ENCODE measurements at places on chromosomes 4 and X.

DNA sequence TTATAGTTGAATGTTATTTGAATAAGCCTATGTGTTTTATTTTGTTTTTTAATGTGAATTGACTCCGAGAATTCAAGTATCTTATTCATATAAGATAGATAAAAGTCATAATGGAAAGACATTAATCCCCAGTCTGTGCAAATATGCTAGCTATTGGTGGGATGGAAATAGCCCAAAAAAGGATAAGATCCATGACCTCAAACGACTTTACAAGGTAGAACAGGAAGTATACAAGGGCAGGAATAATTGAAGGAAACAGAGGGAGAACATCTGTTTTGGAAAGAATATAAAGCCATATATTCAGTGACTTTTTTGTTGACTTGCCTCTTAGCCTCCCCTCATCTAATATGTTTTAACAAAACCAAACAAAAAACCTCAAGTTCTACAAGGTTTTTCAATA is 9.0 kb downstream of the ABCE1 start:
- no peak for DNase-seq

GRCh38 chr4:32172086-32172485 is 1451.9 kb downstream of the PCDH7 start:
- no peak for DNase-seq

DNA sequence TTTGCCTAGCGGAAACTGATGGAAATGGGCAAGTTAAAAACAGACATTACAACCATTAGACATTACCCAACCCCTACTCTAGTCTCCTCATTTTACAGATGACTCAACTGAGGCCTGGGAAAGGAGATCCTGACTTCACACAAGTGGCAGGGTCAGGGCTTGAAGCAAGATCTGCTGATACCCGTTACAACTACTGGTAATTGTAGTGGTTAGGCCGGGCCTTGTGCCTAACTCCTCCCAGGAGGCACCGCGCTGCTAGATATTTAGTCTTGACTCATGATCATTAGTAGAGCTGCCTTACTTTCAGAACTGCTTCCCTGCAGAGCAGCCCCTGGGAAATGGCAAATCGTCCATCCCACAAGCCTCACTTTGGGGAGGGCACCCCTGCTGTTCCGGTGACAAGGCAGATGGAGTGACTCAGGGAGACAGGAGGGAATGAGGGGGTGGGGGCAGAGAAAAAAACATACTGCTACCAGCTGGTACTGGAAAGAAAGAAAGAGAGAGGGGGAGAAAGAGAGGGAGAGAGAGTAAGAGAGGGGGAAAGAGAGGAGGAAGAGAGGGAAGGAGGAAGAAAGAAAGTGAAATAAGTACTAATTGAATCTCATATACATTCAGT is 12.2 kb downstream of the ARHGEF6 start:
- DNase-seq = peak; percentile 54

- no peak for DNase-seq
These were observed 291.7 kb downstream of the PACRGL start for GRCh38 chr4:20992002-20992401.

DNA sequence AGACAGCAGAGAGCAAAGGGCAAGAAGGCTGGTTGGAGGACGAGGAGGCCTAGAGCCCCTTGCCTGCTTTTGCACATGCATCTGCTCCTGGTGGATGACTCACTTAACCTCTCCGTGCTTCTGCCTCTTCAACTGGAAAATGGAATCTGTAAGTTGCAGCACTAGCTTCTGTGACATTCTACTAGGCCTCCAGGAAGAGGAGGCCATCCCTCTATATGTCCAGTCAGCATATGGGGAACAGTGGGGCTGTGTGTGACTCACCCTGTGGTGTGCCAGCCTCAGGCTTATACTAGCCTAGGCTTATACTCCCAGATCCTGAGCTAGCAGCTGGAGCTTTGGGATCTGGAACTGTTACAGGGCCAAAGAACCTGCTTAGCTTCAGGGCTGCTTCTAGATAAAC is 36.0 kb downstream of the RTL9 start:
- DNase-seq = no peak

GRCh38 chrX:100911731-100912130 is 17.0 kb downstream of the XKRX start:
- DNase-seq = no peak

- DNase-seq = no peak
These were observed 11.8 kb upstream of the TIMM8A start for GRCh38 chrX:101360390-101360789.

GRCh38 chr4:2395038-2395437 is 23.4 kb downstream of the ZFYVE28 start:
- DNase-seq = no peak

DNA sequence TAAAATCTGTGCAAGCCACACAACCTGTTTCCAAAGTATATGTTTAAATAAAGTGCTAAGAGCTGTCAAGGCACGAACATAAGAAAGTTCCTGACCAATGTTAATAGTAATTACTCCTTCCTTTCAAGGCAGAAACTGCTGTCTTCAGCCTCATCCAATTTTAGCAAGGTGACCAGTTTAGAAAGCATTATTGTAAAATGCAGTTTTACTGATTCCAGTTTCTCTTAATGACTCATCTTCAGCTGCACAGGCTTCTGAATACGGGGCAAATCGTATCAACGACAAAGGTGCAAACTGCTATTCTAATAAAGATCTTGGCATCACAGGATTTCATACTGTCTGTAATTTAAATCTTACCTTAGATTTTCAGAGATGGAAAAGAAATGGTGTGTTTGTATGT is 87.5 kb downstream of the PPP3CA start:
- DNase-seq = no peak

DNA sequence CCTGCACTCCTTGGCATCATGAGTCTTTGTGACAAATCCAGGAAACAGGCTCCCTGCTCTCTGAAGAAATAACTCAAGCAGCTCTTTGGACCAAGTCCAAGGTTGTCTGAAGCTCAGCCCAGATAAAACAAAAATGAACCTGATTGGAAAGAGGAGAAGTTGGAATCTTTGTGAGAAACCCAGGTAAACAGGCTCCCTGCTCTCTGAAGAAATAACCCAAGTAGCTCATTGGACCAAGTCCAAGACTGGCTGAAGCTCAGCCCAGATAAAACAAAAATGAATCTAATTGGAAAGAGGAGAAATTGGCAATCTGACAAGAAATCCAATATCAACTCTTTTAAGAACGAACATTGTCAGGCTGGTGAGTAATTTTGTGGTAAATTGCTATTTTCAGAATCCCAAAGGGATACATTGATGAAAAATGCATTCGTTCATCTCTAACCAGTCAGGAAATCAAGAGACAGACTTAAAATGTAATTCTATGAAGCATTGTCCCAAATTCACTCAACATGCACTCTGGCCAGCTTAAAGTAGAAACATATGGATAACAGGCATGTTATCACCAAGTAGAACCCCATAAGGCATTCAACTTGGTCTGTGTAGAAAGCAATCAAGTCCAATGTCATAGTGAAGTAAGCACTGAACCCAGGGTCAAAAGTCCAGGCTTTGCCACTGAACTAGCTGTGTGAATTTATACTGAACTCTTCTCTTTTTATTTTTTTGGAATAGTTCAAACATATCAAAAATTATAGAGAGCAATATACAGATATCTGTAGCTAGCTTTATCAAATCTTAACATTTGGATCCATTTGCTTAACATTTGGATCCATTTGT is 16.8 kb upstream of the NFXL1 start:
- no peak for DNase-seq

DNA sequence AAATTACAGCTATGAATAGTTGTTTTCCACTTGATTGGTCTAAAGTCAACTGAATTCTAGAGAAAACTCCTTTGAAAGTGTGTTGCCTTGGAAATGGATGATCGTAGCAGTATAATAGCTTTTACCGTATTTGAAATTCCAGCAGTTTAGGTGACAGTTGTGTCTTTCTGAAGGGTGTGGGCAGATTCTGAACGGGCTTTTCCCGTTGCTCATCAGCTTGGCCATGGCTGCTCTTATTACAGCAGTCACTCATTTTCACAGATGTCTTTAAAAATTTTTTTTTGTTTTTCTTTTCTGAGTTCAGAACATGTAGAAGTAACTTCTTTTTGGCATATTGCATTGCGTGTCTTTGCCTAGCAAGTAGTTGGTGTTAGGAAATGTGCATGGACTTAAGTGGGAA is 69.6 kb upstream of the SLC4A4 start:
- no peak for DNase-seq

GRCh38 chr4:121324331-121324730 is 56.5 kb downstream of the QRFPR start:
- no peak for DNase-seq

GRCh38 chr4:35963974-35964515 is 280.3 kb downstream of the ARAP2 start:
- no peak for DNase-seq

GRCh38 chr4:70994387-70995099 is 1.1 kb downstream of the DCK start:
- DNase-seq = peak; percentile 55

DNA sequence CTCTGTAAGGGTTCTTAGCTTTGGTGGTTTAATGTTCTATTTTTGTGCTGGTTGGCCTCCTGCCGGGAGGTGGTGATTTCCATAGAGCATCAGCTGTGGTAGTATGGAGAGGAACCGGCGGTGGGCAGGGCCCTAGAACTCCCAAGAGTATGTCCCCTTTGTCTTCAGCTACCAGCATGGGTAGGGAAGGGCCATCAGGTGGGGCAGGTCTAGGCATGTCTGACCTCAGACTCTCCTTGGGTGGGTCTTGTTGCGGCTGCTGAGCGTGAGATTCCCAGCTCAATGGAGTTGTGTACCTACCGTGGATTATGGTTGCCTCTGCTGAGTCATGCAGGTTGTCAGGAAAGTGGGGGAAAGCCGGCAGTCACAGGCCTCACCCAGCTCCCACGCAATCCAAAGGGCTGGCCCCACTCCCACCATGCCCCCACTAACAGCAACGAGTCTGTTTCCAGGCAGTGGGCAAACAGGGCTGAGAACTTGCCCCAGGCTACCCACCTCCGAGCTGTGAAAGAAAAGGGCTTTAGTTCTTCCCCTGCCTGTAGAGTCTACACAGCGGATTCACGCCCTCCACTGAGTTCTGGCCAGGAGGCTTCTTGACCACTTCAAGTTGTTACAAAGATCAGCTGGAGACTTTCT is 235.9 kb downstream of the RPA4 start:
- no peak for DNase-seq

DNA sequence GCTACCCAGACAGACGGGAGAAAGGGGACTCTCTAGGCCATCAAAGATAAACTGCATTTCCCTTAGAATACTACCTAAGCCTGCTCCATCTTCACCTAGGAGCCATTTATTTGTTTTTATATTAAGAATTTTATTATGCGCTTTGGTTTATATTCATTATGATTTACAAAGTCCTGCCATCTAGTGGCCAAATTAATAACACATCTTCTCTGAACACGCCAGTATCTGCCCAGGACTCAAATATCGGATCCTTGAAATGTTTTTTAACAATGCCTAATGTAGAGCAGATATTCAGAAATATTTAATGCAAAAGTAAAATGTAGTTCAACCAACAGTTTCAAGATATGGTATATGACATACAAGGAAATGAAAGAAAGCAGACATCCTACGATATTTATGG is 20.8 kb upstream of the PRPS2 start:
- DNase-seq = no peak

DNA sequence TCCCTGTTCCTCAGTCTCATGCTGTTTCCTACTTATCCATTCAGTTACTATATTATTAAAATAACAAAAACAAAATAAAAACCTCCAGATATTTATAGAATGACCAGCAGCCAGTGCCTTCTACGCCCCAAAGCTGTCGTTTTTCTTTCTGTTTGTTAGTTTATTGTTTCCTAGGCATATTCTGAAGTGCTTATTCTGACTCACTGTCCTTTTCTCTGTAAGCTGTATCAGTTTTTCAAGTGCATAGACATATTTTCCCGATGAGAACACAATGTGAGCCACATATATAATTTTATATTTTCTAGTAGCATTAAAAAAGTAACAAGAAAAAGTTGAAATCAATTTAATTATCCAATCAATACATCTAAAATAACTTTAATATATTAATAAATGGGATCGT is 2158.6 kb upstream of the TENM3 start:
- no peak for DNase-seq

DNA sequence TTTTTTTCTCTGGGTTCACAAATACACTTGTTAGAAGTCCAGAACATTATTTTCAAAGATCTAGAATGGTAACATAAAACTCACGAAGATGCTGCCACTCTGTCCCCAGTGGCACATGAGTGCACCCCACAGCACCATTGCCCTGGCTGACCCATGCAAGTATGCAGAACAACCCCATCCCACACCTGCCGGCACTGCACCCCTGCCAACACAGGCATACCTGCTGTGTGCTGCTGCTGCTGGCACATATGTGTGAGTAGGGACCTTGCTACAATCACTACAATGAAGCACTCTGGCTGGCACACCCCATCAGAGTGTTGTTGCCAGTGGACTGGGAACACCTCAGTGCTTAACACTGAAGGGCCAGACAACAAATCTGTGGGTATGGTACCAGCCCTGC is 66.9 kb downstream of the CISD2 start:
- no peak for DNase-seq

- DNase-seq = no peak
These were observed 72.5 kb downstream of the FAT1 start for GRCh38 chr4:186651181-186651603.

DNA sequence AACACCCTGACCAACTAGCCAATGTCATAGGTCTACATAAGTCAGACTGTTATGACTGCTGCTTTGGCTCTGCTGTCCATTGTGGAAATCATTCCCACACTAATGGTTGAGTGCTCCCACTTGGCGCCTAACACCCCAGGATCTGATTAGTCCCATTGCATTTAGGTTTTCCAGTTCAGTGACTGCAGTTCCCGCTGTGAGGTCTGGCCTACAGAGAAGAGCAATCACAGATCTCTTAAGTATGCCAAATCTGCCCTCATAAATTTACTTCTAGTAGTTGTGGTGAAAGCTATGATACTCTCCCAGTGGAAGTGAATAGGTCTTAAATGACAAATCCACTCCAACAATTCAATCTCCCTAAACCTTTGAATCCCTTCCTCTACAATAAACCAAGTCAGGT is 77.3 kb upstream of the IL2 start:
- no peak for DNase-seq

DNA sequence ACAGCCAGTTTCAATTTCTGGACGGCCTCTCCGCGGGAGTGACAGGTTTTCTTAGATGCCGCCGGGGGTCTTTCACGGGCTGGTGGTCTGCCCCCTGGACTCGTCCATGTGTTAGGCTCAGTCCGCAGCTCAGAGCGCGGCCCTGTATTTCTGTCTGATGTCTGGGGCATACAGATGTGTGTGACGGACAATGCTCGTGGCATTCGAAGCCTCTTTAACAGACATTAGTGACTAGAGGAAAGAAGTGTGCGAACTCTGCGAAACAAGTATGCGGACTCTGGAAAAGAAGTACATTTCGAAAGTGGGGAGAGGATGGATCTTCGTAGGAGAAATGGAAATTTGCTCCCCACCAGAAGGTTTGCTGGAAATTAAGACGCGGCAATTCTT is 793 bp upstream of the DCUN1D4 start:
- no peak for DNase-seq

Data from GDM1 (cell line).